ENCODE measurements at places on chromosomes 1 and 21.
A peak's percentile ranks its signal among the peaks of the same experiment; 100 is the strongest.

DNA sequence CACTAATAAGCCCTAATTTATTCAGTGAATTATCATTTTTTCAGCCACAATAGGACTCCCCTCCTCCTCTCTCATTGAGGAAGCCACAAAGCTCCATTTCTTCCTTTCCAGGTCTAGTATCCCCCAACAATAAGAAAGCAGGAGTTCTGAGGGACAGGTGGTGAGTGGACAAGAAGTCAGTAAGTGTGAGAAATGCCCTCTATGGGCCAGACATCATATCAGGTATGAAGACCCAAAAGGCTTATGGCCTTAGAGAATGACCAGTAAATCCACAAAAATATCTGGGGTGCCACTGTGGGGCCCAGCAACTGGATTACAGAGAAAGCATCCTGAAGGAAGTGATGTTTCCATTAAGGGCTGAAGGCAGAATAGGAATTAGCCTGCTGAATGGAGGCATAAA, 175.7 kb downstream of the TRIM33 start:
- DNase-seq = no peak

DNA sequence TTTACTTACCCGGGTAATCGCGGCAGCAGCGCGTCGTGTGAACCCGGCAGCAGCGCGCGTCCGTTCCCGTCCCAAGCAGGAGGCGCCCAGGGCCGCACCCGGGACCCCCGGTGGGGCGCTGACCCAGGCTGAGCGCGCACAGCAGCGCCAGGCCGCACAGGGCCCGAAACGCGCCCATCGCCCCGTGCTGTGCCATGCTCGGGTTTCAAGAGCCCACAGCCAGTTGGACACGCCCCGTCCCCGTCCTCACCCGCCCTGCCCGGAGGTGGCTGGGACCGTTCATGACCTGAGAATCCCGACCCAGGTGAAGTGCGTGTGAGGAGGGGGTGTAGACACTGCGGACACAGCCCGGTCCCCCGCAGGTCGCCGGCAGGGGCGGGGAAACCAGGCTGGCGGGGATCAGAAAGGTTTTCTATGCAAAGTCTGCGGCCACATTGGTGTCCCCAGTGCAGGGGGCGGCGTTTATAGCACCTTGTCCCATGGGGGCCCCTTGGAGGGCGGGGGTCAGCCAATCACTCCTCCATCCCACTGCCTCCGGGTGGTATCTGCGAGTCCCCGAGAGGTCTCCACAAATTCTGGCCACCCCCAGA, at the start of gene TNFRSF18:
Gene TNFRSF18, minus strand, starts transcription at position 217 of the 590 bp plus-strand sequence. Its CDS starts 21 bp downstream, at position 196.
- no peak for DNase-seq

DNA sequence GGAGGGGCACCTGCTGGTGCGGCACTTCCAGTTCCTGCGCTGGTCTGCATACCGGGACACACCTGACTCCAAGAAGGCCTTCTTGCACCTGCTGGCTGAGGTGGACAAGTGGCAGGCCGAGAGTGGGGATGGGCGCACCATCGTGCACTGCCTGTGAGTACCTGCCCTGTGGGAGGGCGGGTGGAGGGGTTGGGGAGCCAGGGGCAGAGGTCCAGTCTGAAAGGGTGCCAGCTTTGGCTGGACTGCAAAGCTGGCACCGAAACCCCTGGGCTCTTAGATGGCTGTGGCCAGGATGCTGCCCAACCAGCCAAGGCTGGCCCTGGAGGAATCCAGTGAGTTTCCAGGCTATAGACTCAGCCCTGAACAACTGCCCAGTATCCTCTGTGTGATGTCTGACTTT, 87.3 kb downstream of the PTPRU start:
- DNase-seq = no peak

DNA sequence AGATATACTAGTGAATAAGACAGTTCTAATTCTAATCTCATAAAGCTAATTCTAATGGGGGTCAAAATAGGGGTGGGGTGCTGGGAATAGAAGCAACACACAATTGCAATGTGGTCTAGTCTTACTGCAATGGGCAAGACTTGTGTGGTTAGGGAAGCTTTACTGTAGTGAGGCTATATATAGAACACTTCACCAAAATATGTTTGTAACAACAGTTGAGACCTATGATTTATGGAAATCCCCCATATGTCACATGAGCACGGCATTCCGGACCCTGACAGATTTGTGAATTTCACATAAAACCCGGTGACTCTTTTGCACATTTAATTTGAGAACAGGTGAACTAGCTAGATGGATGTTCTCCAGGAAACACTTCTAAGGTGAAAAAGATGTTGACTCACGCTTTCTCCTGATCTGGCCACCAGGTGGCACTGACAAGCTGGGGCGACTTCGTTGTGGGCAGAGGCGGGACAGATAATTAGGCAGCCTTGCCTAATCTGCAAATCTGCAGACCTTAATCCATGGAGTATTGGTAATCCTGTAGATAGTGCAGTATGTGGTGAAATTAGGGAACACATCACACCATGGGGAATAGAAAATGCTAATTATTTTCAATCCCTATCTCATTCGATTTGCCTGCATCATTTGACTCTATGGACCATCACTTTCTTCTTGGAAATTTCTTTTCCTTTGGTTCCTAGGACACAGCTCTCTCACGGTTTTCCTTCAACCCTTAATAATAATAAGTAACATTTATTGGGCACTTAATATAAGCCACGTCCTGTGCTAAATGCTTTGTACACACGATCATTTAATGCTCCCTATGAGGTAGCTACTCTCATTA, 37.7 kb downstream of the KIAA0040 start:
- DNase-seq = no peak

DNA sequence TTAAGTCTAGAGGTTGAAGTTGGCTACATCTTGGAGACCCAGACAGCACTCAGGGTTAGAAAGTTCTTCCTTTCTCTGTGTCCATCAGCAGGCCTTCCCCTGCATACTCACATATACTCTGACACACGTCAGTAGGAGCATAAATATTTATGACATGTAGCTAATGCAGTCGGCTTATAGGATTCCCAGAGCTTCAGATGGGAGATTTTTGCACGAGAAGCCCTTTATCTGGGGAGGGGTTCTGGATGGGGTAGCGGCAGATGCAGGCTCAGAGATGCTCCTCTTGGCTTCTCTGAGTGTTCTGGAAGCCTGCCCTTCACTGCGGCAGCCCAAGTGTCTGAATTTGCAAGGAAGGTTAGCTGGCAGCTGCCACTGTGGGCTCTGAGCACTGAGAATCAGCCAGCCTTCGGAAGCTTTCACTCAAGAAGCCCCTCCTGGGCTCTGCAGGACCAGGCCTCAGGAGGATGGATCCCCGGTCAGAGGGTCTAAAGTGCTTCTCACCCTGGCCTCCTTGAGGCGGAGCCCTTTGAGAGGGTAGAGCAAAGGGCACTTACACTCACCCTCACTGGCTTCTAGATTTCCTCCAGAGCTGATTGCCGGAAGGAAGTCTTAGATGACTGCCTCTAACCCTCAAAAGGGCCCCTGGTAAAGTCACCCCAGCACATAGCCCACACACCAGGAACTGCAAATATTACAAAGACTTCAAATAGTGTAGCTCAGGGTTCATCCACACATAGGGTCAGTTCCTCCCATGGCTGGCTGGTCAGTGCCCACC, 68.1 kb upstream of the NFASC start:
- no peak for DNase-seq

GRCh38 chr1:163399976-163400601, 78.3 kb downstream of the NUF2 start:
- DNase-seq = no peak

- DNase-seq = no peak
Measured at GRCh38 chr1:50333595-50333974, 89.7 kb downstream of the DMRTA2 start.

- DNase-seq = no peak
Measured at GRCh38 chr1:243249214-243249613, 5.9 kb downstream of the CEP170 start.

- no peak for DNase-seq
Measured at GRCh38 chr1:29234471-29234870, 1.9 kb upstream of the PTPRU start.

GRCh38 chr1:228058172-228058948, 24.1 kb upstream of the ARF1 start:
- DNase-seq = no peak

- DNase-seq = no peak
Measured at GRCh38 chr1:50105433-50105832, 3.3 kb upstream of the ELAVL4 start.

- DNase-seq = peak; percentile 85
Measured at GRCh38 chr1:221097479-221098281, 218.4 kb downstream of the HLX start.

DNA sequence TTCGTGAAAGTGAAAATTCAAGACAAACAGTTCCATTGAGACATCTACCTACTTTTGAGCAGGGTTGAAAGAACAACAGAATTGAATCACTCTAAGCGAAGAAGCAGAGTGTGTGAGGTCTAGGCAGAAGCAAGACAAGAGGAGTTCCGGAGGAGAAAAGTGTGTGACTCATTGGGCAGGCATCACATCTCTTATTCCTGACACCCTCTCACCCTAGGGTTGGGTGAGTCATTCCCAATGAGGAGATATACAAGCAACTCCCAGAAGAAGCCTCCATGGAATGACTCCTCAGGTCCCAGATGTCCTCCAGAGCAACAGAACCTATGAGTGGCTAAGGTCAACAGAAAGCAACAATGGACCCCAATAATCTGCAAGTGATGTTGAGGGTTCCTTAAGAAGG, 138.1 kb downstream of the TPR start:
- peak; percentile 30 for DNase-seq

GRCh38 chr1:45930258-45931150, 127.1 kb downstream of the MAST2 start:
- DNase-seq = no peak

DNA sequence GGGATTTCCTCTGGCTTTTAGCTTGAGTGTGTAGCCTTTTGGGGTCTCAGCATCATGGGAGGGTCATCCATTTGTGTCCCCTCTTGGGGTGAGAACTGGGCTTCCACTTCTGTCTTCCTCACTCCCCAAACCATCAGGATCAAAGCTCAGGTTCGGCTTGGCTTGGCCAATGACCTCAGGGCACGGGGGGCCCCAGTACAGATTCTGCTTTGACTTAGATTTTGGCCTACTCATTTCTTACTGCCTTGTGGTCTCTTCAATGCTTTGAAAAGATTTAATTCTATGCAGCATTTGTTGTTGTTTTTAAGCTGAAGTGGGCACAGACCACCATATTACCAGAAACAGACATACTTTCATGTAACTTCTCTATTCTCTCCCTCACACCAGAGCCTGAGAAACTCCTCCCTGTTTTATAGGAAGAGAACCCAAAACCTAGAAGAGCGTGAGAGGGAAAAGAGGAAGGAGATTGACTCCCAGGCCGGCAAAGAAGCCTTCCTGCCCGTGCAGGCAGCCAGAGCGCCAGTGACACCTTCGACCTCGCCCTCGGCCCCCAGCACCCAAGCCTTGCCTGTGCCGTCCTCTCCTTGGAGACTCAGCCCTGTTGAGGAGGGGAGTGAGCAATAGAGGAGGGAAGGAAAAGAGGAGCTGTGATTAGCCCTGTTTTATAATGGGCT, 1.9 kb upstream of the S100A3 start:
- no peak for DNase-seq

GRCh38 chr1:84757301-84757700, 67.0 kb upstream of the SSX2IP start:
- DNase-seq = no peak

GRCh38 chr1:59138402-59138801, 158.5 kb upstream of the FGGY start:
- no peak for DNase-seq

DNA sequence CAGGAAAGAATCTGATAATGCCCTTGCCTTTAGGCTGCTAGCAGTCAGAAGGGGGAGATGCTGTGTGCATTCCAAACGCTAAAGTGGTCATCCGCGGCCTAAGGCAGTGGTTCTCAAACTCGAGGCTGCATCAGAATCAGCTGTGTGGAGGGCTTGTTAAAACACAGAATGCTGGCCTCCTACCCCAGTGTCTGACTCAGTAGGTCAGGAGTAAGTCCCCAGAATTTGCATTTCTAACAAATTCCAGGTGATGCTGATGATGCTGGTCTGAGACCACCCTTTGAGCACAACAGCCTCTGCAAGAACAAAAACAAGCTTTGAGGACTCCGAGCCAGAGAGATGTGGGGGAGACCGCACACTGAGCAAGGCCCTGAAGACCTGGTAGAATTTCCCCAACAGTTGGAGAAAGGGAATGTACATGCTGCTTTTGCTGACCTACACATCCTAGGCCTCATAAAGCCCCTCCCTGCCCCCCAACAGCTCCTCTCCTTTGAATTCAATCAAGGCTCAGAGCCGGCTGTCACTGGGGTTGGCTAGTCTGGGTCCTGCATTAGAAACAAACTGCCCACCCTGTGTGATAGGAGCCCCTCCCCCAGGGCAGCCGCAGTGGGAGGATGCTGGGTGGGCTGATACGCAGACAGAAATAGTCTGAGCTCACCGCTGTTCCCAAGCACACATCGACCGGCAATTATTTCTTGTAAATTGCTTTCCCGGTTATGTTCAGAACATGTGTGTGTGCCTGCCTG, 27.1 kb downstream of the SHISAL2A start:
- DNase-seq = no peak

DNA sequence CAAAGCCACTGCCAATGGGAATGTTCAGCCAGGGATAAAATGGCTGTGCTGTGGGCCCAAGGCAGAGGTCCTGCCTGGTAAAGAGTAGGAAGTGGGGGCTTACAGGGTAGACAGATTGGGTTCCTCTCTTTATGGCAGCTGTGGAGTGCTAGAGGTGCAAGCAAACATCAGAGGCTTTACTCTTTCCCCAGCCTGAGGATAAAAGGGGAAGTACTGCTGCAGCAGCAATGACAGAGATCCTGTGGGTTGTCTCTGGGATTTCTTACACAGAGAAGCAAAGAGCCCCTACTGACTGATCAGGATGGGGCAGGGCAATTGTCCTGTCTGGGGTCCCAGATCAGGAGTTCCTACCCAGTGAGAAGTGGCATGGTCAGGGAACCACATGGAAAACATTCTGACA, 54.2 kb downstream of the DRAM2 start:
- DNase-seq = no peak

DNA sequence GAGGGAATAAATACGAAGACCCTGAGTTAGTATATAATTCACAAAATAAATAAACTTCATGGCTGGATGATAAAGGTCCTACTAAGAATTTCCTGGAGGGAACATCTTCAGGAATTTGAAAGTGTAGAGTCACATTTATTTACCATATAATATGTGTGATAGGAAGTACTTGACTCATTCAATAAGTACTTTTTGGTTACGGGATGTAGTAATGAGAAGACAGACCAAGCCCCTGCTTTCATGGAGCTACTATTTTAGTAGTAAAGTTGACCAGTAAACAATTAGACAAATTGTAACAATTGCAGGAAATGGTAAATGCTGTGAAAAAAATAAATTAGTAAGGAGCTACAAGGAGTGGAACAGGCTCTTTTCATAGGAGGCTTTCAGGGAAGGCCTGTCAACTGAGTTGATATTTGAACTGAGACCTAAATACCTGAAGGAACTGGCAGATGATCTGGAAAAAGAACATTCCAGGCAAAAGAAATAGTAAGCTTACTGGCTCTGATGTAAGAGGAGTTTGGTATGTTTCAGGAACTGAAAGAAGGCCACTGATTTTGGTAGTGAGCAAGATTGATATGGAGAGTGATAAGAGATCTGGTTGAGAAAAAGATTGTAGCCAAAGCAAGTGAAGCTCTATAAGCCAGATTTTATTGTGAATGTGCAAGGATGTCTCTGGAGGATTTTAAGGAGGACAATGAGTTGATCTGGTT, 36.2 kb downstream of the CAMSAP2 start:
- DNase-seq = no peak

GRCh38 chr1:94672934-94673333, 131.4 kb upstream of the F3 start:
- no peak for DNase-seq

All from AG09319 (cell line).